Glutamatergic neuron (in vitro differentiated cells): ENCODE measurements at places on chromosomes 4 and X. TPM values are rescaled to one million over a fixed set of nuclear protein-coding genes. Genes with fewer than 3 reads are reported as not detected.

Gene MAGEB1
- total RNA-seq: not detected

Gene SSX2
- not detected for total RNA-seq

Gene TAF7L
- total RNA-seq: 0.25 TPM

Gene MTCP1
- 9.5 TPM for total RNA-seq

Gene TCP11X2
- total RNA-seq: 3.7 TPM

Gene STBD1
- 15.9 TPM for total RNA-seq

Gene TLL1
- 0.15 TPM for total RNA-seq

Gene PWWP3B
- total RNA-seq: 0.78 TPM

Gene TCEAL2
- total RNA-seq: 6.3 TPM

Gene CCDC110
- 1.3 TPM for total RNA-seq
